Left cardiac atrium (tissue), 4 donors: ENCODE measurements at places on chromosomes 7 and 10.

DNA sequence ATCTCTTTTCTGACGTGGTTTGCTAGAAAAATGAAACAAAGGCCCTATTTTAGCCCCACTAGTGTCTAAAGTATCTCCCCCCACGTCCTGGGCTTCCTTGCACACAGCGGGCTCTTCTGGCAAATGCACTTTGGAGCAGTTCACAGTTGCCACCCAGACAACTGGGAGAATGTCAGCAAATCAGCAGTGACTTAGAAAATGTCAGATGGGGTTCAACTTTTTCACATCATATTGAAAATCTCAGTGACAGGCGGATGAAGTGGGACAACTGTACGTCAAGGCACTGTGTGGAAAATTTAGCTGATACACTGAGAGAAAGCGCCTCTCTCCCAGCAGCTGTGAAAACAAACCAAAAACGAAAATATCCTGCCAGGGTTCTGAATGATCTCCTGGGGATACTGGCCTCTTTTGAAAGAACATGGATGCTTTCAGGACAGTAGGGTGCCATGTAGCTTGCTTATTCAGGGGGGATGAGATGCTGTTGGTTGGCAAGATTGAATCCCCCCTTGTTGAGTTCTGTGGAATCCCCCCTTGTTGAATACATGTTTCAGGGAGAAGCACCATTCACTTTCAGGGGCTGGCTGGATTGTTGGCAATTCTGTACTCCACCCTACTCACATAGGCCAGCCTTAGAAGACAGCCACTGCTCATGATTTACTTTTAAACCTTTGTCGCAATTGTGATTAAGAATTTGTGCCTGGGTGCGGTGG, 372.8 kb upstream of the CELF2 start:
- peak; percentile 31 for DNase-seq

- DNase-seq = no peak
These were observed 1038.9 kb downstream of the GRM8 start for GRCh38 chr7:126213876-126214275.

GRCh38 chr10:120011359-120012130, 119.0 kb downstream of the SEC23IP start:
- DNase-seq = no peak

DNA sequence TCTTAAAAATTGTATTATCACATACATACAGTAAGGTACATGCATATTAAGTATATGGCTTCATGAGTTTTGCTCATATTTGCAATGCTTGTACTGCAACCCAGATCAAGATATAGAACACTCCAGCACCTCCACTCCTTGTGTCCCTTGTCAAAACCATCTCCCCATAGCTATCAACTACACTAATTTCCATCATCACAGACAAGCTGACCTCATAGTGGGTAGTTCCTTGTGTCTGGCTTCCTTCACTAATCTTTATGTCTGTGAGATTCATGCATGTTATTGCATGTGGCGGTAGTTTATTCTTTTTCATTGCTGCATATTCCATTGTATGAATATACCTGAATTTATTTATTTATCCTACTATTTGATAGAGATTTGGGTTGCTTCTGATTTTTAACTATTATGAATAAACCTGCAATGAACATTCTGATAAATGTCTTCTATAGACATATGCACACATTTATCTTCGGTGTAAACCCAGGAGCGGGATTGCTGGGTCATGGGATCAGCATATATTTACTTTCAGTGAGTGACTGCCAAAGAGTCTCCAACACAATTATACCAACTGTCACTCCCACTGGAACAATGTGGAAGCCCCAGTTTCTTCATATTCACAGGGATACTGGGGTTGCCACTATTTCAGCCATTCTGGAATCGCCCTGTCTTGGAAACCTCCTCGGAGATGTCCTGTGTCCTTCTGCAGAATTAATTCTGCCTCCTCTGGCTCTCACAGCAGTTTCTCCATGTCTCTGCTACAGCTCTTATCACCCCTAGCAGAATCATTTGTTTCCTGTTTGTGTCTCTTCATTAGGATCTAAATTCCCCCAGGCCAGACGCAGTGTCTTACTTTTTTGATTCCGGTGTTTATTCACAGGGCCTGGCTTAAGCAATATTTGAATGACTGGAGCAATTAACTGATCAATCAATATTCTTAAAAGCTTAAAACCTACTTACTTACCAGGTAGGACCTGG, 14.7 kb upstream of the ADAM12 start:
- no peak for DNase-seq

- DNase-seq = no peak
These were observed 34.6 kb upstream of the PLPP4 start for GRCh38 chr10:120422457-120422856.

- no peak for DNase-seq
These were observed 27.0 kb upstream of the UBN2 start for GRCh38 chr7:139203992-139204391.

GRCh38 chr7:159048656-159049055, 96.0 kb downstream of the VIPR2 start:
- DNase-seq = no peak

GRCh38 chr7:139946533-139946932, 116.2 kb downstream of the PARP12 start:
- DNase-seq = no peak

GRCh38 chr7:151590071-151590849, 70.6 kb upstream of the RHEB start:
- DNase-seq = no peak

DNA sequence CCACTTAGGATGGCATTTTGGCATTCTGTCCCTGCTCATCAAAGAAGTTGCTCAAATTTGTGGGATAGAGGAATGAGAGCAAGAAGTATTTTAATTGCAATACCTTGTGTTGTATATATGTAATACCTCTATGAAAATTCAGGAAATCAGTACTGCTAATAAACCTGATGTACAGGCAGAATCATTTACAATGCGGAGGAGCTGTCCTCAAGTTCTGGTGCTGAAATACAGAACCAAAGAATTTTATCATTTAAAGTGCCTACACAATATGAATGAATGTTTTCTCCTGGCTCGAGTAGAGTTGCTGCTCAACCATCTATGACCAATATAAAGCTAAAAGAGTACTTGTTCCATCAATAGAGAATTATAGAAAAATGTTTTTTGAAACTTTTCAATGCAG, 305.8 kb downstream of the PLXNA4 start:
- DNase-seq = no peak

DNA sequence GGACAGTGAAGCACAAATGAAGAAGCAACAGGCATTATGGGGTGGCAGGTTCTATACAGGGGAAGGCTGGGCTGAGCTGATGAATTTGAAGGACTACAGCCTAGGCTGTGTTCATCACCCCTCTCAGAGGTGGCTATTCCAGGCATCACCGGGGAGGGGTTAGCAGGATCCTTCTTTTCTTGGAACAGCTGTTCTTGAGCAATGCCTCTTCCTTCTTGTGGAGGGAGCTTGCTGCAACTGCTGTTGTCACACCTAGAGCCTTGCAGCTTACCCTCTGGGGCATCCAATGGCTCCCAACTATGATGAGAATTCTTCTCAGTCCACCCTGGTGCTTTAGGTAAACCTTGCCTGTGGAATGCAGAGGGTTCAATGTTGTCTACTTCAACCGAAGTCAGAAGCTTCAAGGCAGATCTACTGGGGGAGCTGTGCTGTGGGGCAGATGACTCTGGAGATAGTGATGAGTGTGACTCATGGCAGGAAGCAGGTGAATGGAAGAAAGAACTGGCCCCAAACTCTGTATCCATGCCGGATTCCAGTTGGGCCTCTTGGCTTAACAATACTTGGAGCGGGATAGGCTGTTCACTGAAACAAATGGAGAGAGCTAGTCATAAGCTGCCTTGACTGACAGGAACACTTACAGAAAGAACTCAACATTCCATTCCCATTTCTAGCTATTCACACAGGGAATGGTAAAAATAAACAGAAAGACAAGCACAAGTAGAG, 21.5 kb upstream of the PPP3CB start:
- no peak for DNase-seq

DNA sequence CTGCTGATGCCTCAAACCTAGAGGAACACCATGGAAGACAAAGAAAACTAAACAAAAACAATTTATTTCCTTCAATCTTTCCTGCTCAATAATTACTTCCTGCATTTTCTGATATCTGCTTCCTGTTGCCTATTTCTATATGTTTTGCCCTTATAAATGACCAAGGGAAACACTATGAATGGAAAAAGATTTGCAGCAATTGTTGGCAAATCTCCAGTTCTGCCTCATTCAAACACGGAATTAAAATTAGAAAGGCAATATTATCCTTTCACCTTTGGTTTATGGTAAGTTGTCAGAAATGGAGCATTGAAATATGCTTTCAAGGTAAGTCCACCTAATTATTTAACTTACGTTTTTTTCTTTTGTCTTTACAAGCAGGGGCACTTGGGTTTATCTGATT, 552.2 kb upstream of the ANKRD30A start:
- DNase-seq = no peak

GRCh38 chr10:28922127-28922526, 244.8 kb downstream of the BAMBI start:
- DNase-seq = no peak

- DNase-seq = no peak
These were observed 56.8 kb downstream of the RAB11FIP2 start for GRCh38 chr10:117989962-117990361.

DNA sequence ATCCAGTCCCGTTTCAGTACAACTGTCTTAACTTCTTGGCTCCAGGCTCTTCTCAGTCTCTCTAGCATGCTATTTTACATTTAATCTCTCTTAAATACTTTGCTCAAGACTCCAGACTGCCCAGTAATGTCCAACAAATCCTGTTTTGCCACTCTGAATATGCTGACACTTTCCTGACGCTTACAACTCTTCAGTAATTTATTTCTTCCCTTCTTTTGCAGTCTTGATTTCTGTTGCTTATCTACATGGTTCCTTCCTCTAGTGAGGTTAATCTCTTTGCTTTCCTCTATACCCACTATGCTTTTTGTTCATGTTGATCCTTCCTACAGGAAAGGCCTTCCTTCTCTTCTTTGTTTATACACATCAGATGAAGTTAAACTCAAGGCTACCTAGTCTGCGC, 23.7 kb downstream of the UMAD1 start:
- no peak for DNase-seq

DNA sequence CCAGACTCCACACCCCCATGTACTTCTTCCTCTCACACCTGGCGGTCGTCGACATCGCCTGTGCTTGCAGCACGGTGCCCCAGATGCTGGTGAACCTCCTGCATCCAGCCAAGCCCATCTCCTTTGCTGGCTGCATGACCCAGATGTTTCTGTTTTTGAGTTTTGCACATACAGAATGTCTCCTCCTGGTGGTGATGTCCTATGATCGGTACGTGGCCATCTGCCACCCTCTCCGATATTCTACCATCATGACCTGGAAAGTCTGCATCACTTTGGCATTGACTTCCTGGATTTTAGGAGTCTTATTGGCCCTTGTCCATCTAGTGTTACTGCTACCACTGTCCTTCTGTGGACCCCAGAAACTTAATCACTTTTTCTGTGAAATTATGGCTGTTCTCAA, 4.8 kb downstream of the OR2A25 start:
- DNase-seq = no peak

- no peak for DNase-seq
These were observed 13.4 kb downstream of the PDE1C start for GRCh38 chr7:32056767-32057166.

GRCh38 chr10:112333452-112333851, 40.5 kb upstream of the ACSL5 start:
- DNase-seq = no peak

- DNase-seq = no peak
These were observed 17.6 kb downstream of the LIMK1 start for GRCh38 chr7:74101061-74101681.

GRCh38 chr7:158706273-158706704, 1.7 kb upstream of the NCAPG2 start:
- DNase-seq = no peak

DNA sequence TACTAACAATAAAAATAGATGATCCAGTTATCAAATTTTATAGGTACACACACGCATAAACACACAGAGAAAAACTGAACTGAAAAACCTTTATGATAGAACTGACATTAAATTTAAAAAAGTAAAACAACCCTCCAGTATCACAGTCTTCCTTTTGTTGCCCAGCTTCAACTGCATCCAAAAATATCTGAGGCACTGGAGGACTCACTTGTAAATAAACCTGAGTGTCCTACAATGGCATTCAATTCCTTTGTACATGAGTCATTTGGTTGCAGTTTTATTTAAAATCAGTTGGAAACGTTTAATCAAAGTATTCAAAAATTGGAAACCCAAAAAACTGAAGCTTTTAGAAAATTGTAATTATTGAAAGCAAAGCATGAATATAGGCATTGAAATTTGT, 265.2 kb upstream of the CSTF2T start:
- no peak for DNase-seq

- DNase-seq = peak; percentile 55
These were observed 10.0 kb downstream of the HHEX start for GRCh38 chr10:92699518-92700381.

DNA sequence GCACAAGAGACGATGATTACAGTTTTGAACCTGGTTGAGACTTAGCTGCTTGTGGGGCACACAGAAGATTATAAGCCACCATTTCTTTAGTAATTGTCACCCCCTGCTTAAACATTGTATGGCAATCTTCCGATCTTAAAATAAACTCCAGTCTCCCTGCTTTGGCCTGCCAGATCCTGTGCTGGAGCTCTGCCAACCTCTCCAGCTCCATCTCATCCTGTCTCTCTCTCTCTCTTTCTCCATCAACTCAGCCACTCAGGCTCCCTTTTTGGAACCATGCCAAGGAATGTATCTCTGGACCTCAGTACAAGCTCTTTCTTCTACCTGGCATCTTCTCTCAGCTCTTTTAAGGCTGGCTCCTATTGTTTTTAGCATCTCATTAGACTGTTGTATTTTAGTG, 1053.2 kb downstream of the REEP3 start:
- DNase-seq = no peak

DNA sequence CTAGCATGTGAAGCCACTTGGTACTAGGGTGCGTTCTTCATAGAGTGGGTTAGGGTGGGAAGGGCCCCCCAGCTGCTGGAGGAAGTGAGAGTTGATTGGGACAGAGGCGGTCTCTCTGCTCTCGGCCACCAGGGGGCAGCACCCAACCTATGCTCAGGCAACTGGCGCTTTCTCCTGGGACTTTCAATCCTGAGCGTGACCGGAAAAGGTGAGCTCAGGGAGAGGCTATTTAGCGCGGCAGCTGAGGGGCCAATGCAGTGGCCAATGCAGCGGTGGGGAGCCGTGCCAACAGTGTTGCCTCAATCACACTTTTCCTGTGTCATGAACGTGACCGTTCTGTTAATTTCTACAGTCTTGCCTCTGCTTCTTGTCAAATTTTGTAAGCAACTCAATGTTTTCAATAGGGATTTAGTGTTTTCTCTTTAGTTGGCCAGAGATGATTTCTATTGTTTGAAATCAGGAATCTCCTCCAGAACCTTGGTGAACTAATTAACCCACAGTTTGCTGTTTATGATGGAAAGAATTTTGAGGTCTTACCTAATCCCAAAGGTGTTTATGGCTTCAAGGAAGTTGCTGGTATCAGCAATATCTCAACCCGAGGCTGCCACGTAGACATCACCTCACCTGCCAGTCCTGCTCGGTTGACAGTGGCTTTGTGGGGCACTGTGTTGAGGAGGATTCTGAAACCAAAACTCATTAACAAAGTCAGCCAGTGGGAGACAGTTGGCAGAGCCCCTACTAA, 67.9 kb upstream of the PDZD8 start:
- peak; percentile 79 for DNase-seq

- DNase-seq = no peak
These were observed 359.2 kb downstream of the PHF14 start for GRCh38 chr7:11332865-11333228.
